Activated T-cell treated with anti-CD3 and anti-CD28 coated beads, Interleukin-2, amount 50 U/mL, for 72 hours (primary cell): ENCODE measurements at places on chromosomes 7 and 10. TPM values are rescaled to one million over a fixed set of nuclear protein-coding genes. Genes with fewer than 3 reads are reported as not detected.

DNA sequence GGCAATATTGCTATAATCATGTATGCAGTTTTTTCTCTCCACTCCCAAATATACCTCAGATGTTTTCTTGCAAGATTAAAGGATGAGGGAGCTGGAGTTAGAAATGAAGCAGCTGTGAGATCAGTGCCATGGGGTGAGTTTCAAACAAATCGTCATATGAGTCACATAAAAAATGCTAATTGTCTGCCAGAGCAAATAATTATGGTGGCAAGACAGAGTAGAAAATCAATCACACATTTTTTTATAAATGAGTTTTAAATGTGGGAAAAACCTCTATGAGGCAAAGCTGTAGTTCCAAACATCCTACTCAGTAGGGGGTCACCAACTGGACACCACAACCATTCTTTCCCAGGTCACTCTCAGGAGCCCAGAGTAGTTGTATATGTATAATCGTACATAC is 55.3 kb downstream of the CH25H start:
- DNase-seq = no peak

DNA sequence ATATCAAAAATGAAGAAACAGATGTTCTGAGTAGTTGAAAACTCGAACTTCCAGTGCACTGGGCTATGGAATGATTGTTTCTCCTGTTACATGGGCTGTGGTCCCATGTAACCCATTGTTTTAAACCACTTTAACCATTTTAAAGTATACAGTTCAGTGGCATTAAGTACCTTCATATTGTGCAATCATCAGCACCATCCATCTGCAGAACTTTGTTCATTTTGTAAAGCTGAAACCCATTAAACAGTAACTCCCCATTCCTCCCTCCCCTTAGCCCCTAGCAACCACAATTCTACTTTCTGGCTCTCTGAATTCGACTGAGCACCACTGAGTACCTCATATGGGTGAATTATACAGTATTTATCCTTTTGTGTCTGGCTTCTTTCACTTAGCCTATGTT is 217.4 kb downstream of the LRMDA start:
- DNase-seq = no peak

DNA sequence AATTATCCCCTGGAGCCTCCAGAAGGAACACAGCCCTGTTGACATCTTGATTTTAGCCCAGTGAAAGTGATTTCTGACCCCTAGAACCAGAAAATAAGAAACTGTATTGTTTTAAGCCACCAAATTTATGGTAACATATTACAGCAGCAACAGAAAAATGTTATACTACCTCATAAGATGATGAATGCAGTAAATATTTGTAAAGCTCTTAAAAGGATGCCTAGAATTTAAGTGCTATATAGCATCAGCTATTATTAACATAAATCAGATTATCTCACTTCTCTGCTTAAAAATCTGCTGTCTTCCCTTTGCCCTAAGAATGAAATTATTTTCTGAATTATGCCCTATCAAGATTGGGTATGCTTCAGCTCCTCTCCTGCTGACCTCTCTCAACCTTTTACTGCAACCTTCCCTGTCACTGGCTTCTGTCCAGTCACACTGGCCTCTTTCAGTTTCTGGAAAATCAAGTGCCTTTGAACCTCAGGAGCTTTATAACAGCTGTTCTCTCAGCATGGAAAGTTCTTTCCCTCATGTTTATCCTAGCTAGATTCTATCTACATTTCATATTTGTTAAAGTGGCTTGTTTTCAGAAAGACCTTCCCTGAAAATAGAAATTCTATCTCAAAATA is 78.9 kb downstream of the GPR37 start:
- no peak for DNase-seq

DNA sequence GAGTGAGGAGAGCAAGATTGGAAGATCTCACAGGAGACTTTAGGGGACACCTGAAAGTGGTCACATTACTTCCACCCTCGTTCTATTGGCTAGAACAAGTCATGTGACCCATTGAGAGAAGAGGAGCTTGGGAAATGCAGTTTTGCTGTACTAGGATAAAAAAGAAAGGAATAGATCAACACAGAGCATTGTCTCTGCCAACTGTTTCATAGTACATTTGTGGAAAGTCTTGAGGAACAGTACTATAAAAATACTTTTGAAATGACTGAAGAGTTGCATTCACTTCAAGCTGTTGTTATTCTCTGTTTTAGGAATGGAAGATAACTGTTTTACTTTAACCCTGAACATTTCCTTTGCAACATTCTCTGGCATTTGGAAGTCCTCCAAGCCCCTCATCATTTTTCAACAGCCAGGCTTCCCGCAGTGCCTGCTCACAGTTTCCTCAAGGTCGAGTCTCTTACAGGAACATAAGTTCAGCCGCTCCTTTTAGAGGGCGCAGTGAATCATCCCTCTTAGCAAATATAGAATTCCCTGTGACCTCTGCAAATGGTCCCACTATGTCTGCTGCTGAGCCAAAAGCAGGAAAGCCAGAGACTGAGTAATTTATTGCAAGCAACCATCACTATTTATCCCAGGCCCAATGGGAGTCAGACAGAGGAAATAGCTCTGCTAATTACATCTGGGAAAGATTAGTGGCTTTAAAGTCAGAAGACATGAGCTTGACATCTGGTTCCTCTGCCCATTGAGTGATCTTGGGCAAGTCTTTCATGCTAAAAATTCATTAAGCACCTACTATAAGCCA is 40.7 kb downstream of the MRPL32 start:
- DNase-seq = no peak

KIAA1217 gene
- total RNA-seq = 0.60 TPM

WEE2 gene
- not detected for total RNA-seq
